HTR-8/SVneo (cell line): ENCODE measurements at places on chromosomes 3 and 15.

DNA sequence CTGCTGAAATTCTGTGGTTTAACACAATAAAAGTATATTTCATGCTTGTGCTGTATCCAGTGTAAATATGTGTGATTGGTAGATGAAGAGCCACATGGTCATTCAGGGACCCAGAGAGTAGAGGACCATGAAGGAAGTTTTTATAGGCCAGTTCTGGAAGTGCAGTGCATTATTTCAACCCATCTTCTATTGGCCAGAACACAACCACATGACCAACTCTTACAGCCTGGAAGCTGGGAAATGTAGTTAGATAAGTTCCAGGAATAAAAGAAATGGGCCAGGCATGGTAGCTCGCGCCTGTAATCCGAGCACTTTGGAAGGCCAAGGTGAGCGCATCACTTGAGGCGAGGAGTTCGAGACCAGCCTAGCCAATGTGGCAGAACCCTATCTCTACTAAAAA, 21.4 kb upstream of the PRTG start:
- DNase-seq = no peak

DNA sequence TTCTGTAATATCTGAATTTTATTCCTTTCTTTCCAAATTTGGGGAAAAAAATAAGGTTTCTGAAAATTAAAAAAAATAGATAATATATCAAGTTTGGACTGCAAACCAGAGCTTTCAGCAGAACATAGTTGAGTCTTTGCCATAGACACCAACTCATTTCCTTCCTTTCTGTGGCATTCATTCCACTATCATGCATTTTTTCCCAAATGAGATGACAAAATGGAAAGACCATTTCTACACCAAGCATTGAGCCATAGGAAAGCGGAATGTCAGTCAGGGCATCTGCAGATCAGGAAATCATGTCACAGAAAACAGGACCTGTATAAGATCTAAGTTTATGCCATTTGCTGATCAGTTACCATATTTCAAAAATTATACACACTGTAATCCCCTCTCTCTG, 333.3 kb upstream of the THBS1 start:
- DNase-seq = no peak

DNA sequence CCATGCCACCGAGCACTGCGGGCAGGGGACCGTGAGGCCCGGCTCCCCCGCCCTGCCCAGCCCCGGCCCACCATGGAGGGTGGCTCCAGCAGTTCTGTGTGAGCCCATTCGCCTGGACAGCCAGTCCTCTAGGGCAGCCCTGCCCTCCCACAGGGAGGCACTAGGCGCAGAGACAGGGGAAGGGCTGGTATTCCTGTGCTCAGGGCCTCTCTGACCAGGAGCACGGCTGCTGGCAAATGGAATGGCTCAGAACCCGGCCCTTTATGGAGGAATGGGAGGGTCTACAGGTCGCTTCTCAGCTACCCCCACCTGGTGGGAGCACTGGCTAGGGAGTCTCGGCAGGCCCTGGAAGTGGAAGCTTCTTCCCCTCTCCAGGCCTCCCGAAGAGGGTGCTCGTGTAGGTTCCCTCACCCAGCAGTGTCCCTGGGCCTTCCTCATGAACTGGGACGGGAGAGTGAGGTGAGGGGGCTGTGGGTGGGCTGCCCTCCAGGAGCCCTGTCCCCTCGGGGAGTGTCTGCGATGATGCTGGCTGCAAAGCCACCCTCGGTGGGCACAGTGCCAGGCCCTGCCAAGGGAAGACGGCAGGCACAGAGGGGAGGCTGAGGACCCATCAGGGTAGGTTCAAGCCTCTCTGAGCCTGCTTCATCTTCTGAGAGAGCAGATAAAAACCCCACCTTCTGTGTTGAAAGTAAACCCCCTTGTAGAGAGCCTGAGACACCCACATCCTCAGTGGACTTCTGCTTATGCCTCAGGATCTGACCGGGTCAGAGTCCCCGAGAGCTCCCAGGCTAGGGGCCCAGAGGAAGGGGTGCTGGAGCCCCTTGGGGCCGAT, 1.5 kb downstream of the MELTF start:
- no peak for DNase-seq

DNA sequence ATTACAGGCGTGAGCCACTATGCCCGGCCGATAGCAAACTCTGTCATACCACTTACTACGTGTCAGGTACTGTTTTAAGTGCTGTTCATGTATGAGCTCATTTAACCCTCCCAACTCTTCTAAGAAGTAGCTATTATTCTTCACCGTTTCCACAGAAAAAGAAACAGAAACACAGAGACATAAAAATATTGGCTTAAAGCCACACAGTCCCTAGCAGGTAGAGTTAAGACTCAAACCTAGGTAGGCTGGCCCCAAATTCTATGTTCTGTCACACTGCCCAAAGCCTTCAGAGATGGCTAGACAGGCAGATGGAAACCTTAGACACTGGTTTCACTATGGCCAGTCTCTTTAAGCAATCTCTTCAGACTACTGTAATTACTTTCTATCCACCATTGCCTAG, 149.8 kb upstream of the KCNMB2 start:
- no peak for DNase-seq

- DNase-seq = no peak
Measured at GRCh38 chr3:13401149-13401548, 19.0 kb downstream of the NUP210 start.

- DNase-seq = no peak
Measured at GRCh38 chr3:171095063-171095462, 68.5 kb upstream of the SLC2A2 start.

DNA sequence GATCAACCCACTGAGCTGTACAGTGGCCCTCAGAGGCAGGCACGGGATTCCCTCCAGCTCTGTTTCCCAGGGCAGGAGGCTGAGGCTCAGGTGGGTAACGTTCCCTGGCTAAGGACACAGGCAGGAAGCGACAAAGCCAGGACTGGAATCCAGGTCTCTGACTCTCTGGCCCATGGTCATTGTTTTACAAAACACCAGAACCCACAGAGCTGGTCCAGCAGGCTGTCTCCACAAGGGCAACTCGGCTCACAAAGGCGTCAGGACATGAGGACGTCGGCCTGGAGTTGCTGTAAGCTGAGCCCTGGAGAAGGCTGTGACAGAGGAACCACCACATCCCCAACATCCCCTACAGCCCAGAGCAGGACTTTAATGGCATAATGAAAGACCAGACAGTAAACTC, 30.7 kb downstream of the NUP210 start:
- DNase-seq = no peak

DNA sequence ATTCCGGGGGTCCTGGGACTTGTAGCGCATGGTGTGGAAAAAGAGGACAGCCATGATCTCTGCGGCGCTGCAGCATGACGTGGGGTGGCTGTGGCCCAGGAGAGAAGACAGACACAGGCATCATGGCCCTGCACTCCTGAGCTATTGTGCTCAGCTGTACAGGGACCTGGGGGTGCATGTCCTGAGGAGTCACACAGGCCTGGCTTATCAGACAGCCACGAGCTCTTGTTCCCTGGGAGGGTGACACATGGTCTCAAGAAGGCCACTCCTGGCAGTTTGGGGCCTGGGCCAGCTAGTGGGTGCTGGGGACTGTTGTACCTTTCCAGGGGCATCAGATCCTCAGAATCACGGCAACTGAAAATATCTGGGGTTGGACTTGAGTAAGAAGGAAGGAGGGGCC, 13.7 kb downstream of the TKT start:
- DNase-seq = no peak

DNA sequence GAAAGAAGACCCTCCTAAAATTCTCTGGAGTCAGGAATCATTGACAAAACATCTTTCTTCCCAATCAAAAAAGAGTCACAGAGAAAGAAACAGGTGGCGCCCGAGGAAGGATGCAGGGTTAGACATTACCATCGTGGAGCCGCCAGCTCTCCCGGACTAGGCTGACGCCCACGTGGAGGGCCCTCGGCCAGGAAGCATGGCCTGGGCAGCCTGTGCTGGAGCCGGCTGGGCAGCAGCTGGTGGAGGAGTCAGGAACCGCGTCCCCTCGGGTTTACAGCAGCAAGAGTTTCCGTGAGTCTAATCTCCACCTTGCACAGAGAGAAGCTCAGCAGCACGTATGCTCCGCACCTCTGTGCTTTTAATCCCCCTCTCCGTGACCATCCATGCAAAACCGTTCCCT, 533.7 kb upstream of the ATP11B start:
- no peak for DNase-seq

- no peak for DNase-seq
Measured at GRCh38 chr3:33426630-33427317, 13.4 kb downstream of the UBP1 start.

DNA sequence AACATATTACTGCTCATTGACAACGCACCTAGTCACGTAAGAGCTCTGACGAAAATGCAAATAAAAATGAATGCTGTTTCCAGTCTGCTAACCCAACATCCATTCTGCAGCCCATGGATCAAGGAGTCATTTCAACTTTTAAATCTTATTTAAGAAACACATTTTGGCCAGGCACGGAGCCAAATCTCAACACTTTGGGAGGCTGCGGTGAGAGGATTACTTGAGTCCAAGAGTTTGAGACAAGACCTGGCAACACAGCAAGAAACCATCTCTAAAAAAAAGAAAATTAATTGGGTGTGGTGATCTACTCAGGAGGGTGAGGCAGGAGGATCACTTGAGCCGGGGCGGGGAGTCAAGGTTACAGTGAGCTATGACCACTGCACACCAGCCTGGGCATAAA, 22.4 kb upstream of the TM4SF19 start:
- DNase-seq = no peak

DNA sequence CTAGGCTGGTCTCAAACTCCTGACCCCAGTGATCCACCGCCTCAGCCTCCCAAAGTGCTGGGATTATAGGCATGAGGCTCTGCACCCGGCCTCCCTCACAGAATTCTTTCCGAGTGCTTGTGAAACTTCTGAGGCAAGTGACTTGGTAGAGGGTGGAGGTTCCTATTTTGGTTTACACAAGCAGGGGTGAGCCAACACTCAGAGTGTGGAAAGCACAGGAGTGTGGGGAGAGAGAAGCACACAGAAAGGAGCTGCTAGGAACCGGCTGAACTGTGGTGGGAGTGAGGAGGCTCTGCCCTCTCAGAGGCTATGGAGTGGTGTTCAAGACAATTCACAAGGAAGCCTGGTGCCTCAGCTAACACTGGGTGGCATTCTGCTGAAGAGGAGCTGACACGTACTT, 7.7 kb downstream of the CAPN3 start:
- no peak for DNase-seq

DNA sequence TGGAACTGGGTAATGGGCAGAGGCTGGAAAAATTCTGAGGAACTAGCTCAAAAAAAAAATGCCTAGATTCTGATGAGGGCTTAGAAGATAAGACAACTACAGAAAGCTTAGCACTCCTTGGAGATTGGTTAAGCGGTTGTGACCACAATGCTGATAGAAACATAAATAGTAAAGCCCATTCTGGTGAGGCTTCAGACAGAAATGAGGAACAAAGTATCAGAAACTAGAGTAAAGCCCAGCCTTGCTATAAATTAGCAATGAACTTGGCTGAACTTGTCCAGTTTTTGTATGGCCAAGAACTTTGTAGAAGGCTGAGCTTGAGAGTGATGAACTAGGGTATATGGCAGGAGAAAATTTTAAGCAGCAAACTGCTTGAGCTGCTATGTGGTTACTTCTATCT, 25.4 kb downstream of the GOLGB1 start:
- DNase-seq = no peak

DNA sequence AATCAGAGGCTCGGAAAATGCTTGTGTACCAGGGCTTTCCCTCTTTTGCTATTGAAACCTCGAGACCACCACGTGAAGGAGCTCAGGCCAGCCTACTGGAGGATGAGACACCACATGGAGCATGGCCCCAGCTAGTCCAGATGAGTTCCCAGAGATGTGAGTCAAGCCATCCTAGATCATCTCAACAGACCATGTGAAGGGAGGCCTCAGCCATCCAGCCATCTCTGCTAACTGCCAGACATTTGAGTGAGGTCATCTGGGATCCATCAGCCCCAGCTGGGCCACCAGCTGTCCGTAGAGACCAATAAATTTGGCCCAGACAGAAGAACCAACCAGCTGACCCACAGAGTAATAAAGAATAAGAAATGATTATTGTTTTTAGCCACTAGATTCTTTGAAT, 62.8 kb upstream of the PROK2 start:
- DNase-seq = no peak

GRCh38 chr3:48446425-48447193, at the start of gene ATRIP:
ATRIP (plus strand) TSS chr3:48446737; CDS start chr3:48446846, 109 bp downstream.
- peak; percentile 80 for DNase-seq

GRCh38 chr3:188090620-188091309, 63.2 kb upstream of the LPP start:
- no peak for DNase-seq

GRCh38 chr3:138254216-138254615, 67.1 kb downstream of the ARMC8 start:
- no peak for DNase-seq

- no peak for DNase-seq
Measured at GRCh38 chr15:56344336-56344735, 20.9 kb upstream of the TEX9 start.

DNA sequence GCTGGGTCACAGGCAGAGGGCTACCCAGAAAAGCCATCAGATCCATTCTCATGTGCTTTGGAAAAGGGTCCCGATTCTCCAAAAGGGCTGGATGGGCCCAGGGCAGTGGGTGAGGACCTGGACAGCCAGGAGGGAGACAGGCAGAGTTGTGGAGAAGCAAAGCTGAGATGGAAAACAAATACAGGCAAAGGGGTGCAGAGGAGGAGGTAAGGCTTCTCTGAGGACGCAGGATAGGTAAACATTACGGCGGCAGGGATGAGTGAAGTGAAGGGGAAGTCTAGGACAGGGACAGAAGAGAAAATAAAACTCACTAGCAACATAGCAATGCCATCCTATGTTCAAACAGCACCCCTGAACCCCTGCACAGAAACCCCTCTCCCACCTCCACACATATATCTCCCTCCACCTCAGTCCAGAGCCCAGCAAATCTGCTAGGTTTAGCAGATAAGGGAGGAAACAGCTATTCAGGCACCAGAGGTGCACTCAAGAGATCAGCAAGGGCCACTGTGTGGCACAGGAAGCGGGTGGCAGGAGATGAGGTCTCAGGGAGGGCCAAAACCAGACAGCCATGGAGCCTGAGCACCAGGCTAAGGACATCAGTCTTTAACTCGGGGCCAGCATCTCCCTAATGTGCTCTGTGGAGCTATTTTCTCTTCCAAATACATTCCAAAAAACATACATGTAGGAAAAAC, 51.3 kb downstream of the HOMER2 start:
- DNase-seq = no peak

DNA sequence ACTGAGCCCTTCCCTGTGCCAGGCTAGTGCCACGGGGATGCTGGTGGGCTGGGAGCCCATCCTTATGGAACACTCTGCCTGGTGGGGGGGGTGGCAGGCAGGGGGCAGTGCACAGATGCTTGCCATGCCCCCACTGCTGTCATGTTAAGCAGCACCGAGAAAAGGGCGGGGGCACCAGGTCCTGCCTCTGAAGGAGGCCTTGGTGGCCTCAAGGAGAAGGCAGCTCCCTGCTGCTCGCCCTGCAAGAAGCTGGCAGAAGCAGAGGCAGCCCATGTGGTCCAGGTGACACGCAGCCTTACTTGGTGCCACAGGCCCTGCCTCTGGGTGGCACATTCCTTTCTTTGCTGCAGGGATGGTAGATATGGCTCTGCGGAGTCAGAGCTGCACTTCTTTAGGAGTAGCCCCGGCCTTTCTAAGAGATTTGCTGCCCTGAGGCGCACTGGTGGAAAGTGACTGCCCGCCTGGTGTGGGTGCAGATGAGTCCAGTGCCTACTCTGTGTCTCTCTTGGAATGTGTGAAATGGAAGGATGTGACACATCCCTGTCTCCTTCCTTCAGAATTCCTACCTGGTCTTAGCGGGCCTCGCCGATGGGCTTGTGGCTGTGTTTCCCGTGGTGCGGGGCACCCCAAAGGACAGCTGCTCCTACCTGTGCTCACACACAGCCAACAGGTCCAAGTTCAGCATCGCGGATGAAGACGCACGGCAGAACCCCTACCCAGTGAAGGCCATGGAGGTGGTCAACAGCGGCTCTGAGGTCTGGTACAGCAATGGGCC, 145.8 kb downstream of the LRRK1 start:
- no peak for DNase-seq
